ENCODE measurements at places on chromosomes 16 and 17.

DNA sequence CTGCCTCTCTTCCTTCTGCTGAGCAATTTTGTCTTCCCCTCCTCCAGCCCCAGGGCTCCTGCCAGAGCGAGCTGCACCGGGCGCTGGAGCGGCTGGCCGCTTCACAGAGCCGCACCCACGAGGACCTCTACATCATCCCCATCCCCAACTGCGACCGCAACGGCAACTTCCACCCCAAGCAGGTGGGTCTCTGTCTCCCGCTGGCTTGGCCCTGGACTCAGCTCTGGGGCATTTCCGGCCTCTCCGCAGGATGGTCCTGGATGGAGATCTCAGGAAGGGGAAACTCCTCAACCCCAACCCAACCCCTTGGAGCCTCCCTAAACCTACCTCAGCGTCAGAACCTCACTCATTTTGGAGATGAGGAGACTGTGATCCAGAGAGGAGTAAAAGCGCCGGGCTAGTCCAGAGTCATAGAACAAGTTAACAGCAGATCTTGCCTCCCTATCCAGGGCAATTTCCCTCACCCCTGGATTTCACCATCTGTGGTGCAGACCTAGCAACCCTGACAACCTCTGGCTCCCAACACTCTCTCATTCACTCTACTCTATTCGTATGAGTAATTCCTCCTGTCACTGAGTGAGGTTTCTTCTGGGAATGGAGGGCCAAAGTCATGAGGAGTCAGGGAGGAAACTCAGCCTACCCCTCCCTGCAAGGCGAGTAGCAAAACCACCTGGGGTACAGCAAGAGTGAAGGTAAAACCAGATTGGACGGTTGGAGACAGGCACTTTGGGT, 10.8 kb downstream of the IGFBP4 start:
- DNase-seq: no peak

DNA sequence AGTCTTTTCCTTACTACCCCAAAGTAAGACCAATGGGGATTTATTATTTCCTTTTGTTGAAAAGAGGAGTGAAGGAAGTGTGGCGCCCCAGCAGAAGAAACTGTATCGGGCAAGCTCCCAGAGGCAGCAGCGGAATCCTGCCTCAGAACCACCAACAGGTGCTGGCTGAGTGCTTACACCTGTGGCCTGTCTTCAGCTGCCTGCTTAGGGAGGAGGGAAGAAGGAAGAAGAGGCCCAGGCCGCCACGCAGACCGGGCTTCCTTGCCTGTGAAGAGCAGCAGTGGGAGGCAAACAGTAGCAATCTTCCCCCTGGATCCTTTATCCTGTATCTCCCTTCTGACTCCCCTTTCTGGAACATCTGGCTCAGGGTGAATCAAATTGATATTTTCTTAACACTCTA, 134.7 kb downstream of the AATF start:
- DNase-seq: no peak

DNA sequence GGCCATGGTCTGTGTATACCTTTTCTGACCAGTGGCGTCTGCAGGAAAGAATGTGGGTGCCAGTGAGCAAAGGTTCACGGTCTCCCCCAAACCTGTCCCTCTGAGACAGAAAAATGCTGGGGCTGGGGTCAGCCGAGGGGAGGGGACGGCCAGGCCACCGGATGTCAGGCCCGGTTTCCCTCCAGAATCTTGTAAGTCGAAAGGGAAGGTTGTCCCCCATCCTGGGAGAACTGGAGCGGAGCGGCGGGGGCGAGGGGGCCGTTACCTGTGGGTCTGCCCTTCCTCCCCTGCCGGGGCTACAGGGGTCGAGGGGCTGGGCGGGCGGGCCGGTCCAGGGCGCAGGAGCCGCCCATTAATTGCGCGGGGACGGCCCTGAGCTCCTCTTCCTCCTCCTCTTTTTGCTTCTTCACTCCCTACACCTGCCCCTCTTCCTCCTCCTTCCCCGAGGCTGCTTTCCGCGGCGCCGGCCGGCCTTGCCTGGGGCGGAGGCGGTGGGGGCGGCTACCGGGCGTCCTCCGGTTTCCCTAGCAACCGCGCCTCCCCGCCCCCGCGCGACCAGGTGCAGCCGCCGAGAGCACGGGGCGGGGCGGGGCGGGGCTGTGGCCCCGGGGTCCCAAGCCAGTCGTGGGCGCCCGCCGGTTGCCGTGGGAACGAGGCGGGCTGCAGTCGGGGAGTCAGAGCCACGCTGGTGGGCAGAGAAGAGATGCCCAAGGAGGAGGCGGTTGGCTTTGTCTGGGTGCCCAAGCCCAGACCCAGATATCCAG, at the start of gene MARCHF10:
MARCHF10 (minus strand) TSS at position 503 of the 764 bp plus-strand sequence. CDS start 6,579 bp downstream, outside the sequence.
- DNase-seq: no peak

- no peak for DNase-seq
Observed at GRCh38 chr16:54546521-54546920, 259.9 kb upstream of the IRX3 start.

DNA sequence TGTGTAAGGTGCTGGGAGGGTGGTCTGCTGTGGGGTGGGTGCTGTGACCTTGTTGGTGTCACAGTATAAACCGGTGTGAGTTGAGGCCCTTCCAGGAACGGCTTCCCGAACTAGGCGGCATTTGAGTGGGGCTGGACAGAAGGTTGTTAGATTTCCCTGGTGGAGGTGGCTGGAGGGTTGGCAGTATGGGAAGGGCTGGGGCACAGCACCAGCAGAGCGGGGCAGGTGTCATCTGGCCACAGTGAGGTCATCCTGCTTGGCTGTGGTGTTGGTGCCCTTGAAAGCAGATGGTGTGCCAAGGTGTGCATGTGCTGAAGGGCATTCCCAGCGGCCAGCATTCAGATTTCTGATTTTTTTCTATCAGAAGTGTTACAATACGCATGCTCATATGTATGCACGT, 28.1 kb downstream of the BANP start:
- no peak for DNase-seq

DNA sequence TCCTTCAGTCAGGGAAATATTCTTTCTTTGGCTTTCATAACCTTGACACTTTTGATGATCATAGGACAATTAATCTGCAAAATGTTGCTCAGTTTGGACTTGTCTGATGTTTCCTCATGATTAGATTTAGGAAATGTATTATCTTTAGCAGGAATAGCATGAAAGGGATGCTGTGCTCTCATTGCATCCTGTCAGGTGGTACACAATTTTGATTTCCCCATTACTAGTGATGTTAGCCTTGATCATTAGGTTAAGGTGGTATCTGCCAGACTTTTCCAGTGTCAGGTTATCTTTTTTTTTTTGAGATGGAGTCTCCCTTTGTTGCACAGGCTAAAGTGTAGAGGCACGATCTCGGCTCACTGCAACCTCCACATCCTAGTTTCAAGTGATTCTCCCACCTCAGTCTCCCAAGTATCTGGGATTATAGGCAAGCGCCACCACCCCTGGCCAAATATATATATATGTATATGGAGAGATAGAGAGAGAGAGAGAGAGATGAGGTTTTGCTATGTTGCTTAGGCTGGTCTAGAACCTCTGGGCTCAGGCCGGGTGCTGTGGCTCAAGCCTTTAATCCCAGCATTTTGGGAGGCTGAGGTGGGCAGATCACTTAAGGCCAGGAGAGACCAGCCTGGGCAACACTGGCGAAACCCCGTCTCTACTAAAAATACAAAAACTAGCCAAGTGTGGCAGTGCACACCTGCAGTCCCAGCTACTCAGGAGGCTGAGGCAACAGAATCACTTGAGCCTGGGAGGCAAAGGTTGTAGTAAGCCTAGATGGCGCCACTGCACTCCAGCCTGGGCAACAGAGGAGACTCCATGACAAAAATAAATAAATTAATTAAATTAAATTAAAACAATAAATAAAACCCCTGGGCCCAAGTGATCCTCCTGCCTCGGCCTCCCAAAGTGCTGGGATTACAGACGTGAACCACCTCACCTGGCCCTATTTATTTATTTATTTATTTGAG, 15.8 kb upstream of the CAVIN1 start:
- no peak for DNase-seq

- no peak for DNase-seq
Observed at GRCh38 chr16:72241930-72242329, 70.0 kb upstream of the PMFBP1 start.

GRCh38 chr17:8867361-8867981, at the start of gene PIK3R6:
TSS of gene PIK3R6 (minus strand) at chr17:8867674. CDS start at chr17:8849794, 17,880 bp downstream.
- no peak for DNase-seq

GRCh38 chr17:70202840-70203239, 33.5 kb downstream of the KCNJ2 start:
- no peak for DNase-seq

GRCh38 chr16:2815299-2815771, 1.7 kb upstream of the PRSS21 start:
- no peak for DNase-seq

- DNase-seq: no peak
Observed at GRCh38 chr17:2214929-2215615, 88.5 kb downstream of the SMG6 start.

GRCh38 chr17:70552230-70552981, 383.1 kb downstream of the KCNJ2 start:
- no peak for DNase-seq

DNA sequence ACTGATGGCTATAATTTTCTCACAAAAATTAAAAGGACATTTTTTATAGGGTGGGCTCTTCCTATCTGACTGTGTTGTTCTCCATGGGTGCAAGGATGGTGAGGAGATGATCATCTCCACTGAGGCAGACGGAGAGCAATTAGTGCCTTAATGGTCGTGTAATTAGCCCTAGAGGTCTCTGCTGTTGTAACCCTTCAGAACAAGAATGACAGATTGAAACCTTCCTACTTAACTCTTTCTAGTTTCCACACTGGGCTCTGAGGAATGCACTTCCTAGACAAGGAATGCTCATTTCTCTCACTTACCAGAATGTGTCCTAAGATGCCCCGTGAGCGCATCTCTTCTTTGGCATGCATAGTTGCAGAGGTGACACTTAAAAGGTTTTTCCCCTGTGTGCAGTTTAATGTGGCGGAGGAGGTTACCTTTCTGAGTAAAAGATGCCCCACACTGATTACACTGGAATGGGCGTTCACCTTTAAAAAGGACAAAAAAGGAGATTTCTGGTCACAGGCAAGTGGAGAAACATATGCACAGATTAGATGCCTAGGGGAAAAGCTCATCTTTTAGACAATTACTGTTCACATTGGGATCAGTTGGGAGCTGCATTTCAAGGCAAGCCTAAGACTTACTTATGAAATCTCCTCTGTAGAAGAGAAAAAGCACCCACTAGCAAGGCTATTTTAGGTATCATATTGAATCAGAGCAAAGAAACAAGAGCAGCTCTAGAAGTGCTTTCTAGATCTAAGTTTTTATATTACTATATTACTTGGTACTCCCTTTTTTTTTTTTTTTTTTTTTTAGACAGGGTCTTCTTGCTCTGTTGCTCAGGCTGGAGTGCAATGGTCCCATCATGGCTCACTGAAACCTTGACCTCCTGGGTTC, 53.6 kb downstream of the GRB7 start:
- peak; percentile 29 for DNase-seq
